ENCODE measurements at places on chromosomes 3 and 15.

DNA sequence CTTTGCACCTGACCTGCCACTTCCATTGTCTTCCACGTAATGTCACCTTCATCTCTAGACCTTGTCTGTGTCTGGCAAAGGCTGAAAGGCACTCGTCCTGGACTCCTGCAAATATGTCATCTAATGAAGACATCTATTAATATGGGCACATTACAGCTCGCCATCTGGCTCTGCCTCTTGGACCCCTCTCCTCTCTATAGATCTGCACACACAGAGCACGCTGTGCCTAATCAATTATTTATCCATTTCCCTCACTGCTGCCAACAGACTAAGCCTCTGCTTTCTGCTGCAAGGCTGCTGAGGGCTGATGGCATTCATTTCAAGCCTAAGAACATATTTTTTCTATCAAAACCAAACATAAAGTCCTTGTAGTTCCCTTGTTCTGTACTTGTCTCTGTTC, 573.0 kb downstream of the TUSC7 start:
- no peak for DNase-seq

- no peak for DNase-seq
Observed at GRCh38 chr15:86263230-86263629, 183.6 kb downstream of the AGBL1 start.

GRCh38 chr3:11300970-11301369, 28.8 kb downstream of the ATG7 start:
- DNase-seq = no peak

DNA sequence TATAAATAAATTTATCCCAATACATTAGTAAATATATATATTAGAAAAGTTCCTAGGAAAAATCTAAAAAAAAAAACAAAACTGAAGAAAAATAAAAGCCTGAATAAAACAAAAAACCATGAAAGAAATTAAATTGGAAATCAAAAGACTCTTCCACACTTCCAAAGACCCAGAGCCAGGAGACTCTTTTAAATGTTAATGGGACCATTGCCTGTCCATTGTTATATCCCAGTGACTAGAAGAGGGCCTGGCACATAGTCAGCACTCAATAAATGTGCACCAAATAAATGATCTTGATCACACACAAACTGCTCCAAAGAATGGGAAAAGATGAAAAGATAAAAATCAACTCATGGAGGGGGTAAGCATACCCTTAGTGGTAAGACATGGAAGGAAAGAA, 51.3 kb upstream of the CLDN18 start:
- DNase-seq = no peak

DNA sequence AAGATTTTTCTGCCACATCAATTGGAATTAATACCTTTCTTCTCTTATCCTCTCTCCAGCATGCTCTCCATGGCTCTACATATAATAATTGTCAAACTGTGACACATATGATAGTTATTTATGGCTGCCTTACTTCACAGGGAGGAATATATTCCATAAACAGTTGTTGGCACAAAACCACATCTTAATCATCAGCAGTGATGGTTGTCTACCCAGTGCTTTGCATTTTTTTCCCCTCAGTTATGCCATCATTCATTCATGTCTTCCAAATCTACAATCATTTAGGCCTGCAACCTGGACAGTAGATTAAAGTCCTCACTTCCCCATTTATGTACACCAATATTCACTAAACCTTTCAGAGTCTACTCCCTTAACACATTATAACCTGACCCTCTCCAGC, 107.7 kb downstream of the THRB start:
- DNase-seq = no peak

DNA sequence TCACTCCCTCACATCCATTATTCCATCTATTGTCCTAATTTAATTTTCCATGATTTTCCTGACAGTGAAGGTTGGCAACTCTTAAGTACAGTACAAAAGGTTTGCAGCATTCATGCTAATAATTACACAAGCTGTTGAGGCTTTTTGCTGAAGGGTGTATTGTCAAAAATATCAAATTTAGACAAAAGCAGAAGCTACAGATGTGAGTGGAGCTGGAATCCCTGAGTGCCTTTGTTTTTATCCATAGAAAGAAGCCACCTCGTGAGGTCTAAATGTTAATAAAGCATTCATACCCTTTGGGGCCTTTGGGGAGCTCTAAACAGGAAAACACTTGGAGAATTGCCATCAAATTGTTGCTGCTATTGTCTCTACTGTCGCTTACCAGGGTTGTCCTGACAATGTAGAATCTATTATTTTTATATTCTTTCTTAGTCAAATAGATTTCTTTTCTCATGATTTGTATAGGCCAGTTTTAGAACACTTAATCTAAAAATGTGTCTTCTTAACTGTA, 185.8 kb upstream of the ROBO1 start:
- no peak for DNase-seq

DNA sequence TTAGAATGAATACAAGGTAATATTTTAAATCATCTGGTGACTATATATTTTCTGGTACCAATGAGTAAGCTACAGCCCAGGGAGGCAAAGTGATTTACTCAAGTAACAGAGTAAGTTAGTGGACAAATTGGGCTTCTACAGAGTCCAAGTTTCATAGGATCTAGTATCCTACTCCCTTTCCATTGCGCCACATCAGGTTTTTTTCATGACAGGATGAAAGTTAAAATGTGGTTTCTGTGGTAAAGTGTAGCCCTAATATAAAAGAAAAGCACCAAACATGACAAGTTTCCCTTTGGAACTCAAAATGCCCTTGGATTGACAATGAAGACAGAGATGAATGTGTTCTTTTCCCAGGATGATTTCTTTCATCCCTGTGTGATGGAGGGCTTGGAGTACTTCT, 350.8 kb upstream of the ZNF385D start:
- no peak for DNase-seq

DNA sequence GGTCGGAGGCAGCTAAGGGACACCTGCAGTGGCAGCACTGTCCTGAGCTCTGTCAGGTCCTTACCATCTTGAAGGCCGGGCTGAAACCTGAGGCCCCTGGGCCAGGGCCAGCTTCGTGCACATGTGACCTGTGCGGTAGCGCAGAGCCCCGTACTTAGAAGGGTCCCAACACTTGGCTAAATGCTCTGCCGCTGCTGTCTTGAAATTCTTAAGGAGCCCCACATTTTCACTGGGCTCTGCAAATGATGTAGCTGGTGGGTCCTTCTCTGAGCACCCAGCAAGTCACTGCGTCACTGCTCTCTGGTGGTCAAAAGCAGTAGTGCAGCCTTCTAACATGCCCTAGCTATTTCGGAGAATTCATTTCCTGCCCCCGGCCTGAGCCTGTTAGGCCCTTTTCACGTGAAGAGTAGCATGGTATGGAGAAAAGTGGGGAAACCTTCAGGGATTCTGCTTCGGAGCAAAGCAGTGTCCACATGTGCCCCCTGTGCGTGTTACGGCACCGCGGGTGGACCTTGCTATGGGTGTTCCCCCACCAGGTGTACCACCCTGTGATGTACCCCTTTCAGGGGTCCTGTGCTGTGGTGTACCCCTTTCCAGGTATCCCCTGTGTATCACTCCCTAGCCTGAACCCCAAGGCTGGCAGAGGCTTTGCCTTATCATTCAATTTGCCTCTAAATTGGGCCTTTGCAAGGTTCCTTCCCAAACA, 79.7 kb downstream of the TMEM266 start:
- DNase-seq = peak; percentile 55

- DNase-seq = no peak
Observed at GRCh38 chr3:88936831-88937230, 170.6 kb upstream of the EPHA3 start.

- no peak for DNase-seq
Observed at GRCh38 chr3:172355836-172356235, 92.4 kb downstream of the GHSR start.

GRCh38 chr15:85333132-85333831, 47.1 kb upstream of the AKAP13 start:
- no peak for DNase-seq

- peak; percentile 29 for DNase-seq
Observed at GRCh38 chr15:78422571-78423340, 15.3 kb upstream of the IREB2 start.

GRCh38 chr3:155179966-155180757, 100.0 kb downstream of the MME start:
- no peak for DNase-seq

- DNase-seq = no peak
Observed at GRCh38 chr3:13123013-13123654, 49.9 kb upstream of the IQSEC1 start.

GRCh38 chr3:53728606-53729005, 117.6 kb downstream of the CHDH start:
- no peak for DNase-seq

- DNase-seq = no peak
Observed at GRCh38 chr15:57969355-57969754, 96.2 kb downstream of the ALDH1A2 start.

DNA sequence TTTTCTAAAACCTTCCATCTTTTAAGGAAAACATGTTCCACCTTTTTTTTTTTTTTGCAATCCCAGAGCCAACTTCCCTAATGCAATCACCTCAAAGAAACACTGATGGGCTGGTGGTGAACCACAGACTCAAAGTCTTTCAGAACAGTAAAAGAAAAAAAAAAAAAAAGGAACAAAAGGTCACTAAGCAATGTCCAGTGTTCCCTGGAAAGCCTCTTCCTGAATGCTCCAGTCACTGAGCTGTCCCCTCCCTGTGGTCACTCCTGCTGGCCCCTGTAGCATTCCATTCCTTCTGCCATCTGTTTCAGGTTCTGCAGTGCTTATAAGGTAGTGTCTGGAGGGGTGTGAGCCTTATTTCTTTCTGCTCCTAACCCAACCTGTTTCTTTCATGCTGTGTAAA, 53.3 kb downstream of the AAGAB start:
- no peak for DNase-seq

GRCh38 chr3:190596349-190597285, 82.7 kb downstream of the IL1RAP start:
- DNase-seq = no peak

- DNase-seq = no peak
Observed at GRCh38 chr15:68497206-68497910, 65.4 kb upstream of the ITGA11 start.

DNA sequence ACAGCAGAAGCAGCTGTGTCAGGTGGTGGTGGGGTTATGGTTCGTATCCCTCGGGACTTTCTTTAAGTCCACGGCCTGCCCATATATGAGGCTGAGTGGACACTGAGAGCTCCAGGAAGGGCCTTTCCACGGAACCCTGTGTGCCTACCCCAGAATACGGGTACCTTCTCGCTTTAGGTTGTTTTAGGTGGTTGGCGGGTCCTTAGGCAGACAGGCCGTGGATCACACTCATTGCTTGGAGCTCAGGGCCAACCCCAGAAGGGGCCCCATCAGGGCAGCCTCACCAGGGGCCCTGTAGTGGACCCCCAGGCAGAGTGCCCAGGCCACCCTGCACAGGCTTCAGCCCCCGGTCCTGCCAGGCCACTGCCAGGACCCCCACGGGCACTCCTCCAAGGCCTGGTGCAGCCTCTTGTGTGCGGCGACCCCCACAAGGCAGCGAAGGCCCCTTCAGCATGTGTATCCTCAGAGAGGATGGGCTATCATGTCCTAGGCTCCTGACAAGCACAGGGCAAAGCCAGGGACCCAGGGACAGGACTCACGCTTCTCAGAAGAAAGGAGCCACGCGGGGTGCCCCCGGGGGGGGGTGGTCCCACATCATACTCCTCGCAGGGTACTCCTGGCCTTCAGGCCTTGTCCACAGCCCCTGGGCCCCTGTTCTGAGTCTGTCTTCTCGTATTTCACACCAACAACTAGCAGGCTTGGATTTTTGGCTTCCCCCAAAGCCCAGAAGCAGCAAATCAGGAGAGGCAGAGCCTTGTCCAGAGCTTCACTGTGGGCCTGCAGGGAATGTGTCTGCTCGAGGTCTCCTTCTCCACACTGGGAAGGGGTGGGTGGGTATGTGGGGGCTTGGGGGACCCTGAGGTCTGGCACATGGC, 93.4 kb downstream of the LRRK1 start:
- DNase-seq = no peak

DNA sequence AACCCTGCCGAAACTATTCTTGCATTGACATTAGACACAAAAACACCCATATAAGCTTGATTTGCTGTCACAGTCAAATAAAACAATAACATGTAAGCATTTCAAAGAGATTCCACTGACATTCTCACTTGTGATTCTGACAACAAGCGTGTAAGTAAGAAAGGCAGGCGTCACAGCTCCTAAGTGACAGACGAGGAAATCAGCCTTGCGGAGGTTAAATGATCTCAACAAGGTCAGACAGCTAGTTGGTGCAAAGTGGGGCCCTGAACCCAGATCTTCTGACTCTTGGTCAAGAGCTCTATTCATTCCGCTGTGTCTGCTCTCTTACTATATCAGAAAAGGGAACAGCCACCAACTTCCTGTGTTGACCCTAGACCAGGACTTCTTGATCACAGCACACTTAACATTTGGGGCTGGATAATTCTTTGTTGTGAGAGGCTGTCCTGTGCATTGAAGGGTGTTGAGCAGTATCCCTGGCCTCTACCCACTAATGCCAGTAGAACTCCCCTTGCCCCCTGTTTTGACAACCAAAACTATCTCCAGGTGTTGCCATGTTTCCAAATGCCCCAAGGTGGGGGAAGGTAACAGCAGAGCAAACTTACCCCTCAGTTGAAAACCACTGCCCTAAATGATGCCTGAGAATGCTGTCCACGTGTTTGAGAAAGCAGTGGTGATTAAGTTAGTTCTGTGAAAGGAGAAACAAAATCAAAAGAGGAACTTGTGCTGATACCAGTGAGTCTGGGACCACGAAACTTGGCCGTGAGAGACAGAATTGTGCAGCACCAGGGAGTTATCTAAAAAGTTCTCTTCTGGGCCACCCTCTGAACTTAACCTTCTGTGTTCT, 86.1 kb downstream of the LIPC start:
- no peak for DNase-seq

GRCh38 chr3:127679534-127680145, 6.9 kb downstream of the ABTB1 start:
- no peak for DNase-seq

DNA sequence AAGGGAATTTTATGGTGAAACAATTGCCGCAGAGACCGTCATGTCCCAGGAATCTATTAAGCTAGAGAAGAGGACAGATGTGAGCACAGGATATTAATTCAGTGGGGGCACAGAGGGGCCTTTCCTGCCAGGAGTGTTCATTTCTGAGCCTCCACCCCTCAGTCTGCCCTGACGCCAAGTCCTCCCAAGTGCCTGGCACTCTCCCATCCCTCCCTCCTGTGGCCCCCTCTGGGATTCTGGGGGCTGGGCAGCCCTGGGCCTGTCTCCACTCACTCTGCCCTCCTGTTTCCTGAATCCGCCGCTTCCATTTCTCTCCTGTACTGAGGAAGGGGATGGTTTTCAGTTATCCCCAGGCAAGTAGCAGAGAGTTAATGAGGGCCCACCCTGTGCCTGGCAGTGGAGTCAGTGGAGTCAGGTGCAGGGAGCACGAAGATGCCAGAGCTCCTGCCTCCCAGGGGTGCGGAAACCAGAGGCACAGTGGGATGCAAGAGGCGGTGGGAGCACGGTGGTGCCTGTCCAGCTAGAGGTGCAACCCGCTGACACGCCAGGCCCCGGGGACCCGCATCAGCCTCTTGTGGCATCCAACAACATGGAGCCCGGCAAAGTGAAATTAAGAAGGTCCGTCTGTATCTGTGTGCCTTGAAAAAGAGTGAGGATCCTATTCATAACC, 212.5 kb downstream of the XXYLT1 start:
- DNase-seq = no peak

GRCh38 chr3:25817107-25817506, 27.2 kb downstream of the OXSM start:
- DNase-seq = no peak

Data from stimulated activated CD4-positive, alpha-beta T cell treated with anti-CD3 and anti-CD28 coated beads, TNF-alpha, amount 100 ng/mL, for 1 hour (primary cell).